ENCODE measurements at places on chromosomes 6 and 20.

- DNase-seq = peak; percentile 39
Measured at GRCh38 chr6:13624871-13625288, 9.7 kb downstream of the NOL7 start.

GRCh38 chr6:14841901-14842421 lies 403.9 kb upstream of the JARID2 start:
- DNase-seq = peak; percentile 93

- DNase-seq = peak; percentile 76
Measured at GRCh38 chr6:81865712-81866111, 113.2 kb upstream of the TENT5A start.

GRCh38 chr20:208942-209566 lies 18.0 kb upstream of the DEFB129 start:
- DNase-seq = peak; percentile 67

DNA sequence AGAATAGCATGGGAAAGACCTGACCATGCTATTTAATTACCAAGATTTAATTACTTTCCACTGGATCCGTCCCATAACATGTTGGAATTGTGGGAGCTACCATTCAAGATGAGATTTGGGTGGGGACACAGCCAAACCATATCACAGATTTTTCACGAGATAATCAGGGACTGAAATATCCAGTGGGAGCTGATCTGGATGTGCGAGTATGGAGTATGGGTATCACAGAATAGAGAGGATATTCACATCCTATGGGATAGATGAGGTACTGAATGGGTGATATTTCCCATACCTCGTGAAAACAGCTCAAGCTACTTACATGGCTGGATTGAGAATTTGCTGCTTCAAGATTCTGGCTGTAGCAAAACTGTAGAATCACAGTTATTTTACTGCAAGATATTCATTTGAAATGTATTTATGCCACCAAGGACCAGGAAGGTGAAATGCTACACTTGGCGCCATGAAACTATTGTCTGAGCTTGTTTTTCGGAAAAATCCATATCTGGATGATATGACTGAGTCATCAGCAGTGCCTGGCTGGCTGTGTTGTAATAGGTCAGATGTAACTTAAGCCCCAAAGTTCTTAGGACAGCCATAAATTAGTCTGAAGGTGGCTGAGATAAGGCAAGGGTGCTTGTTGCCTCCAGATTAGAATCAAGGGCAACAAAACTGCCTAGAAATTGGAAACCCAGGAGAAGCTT lies 29.8 kb downstream of the KCNS1 start:
- peak; percentile 48 for DNase-seq

GRCh38 chr6:51678274-51678673 lies 409.1 kb downstream of the PKHD1 start:
- DNase-seq = no peak

Data from EL (cell line).